ENCODE measurements at places on chromosomes 6 and 20. TPM values are rescaled to one million over a fixed set of nuclear protein-coding genes. Genes with fewer than 3 reads are reported as not detected.

DNA sequence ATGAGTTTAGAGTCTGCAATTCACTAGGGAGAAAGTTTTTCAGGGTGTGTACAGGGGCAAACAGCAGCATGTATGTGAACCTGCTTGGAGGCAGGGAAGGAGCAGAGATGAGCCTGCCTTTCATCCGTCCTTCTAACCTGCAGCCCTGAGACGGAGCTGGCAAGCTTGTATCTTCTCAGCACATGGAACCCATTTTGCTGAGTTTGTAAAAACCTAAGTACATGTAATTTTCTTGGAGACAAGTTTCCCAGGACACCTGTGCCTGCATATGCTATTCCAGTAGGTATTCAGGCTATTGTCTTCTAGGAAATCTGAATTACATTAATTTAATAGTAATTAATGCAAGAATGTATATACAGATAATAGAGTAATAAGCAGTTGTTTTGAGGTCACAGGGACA is 28.8 kb upstream of the MOXD1 start:
- no peak overlapping the region for H3K4me3 ChIP-seq
- no peaks in the 10 kb centered on the region for H3K27me3 ChIP-seq
- no peak for DNase-seq

GRCh38 chr6:46961232-46961631 is 39.5 kb upstream of the ADGRF5 start:
- peaks cover 12% of the 10 kb centered on the region for H3K27me3 ChIP-seq
- H3K27ac ChIP-seq: no peak overlapping the region
- no peak for DNase-seq
- no peaks in the 10 kb centered on the region for H3K36me3 ChIP-seq
- H3K4me1 ChIP-seq: no peaks in the 10 kb centered on the region

DNA sequence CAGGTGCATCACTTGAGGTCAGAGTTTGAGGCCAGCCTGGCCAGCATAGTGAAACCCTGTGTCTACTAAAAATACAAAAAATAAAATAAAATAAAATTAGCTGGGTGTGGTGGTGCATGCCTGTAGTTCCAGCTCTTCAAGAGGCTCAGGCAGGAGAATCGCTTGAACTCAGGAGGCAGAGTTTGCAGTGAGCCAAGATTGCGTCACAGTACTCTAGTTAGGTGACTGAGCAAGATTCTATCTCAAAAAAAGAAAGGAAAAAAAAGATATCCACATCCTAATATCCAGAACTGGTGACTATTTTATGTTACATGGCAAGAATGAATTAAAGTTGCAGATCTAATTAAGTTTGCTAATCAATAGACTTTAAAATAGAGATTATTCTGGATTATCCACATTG is 32.5 kb downstream of the SCGN start:
- no peaks in the 10 kb centered on the region for H3K27me3 ChIP-seq
- peaks cover 13% of the 10 kb centered on the region for H3K36me3 ChIP-seq
- H3K27ac ChIP-seq: no peak overlapping the region
- DNase-seq: no peak
- peaks cover 3% of the 10 kb centered on the region for H3K4me1 ChIP-seq

DNA sequence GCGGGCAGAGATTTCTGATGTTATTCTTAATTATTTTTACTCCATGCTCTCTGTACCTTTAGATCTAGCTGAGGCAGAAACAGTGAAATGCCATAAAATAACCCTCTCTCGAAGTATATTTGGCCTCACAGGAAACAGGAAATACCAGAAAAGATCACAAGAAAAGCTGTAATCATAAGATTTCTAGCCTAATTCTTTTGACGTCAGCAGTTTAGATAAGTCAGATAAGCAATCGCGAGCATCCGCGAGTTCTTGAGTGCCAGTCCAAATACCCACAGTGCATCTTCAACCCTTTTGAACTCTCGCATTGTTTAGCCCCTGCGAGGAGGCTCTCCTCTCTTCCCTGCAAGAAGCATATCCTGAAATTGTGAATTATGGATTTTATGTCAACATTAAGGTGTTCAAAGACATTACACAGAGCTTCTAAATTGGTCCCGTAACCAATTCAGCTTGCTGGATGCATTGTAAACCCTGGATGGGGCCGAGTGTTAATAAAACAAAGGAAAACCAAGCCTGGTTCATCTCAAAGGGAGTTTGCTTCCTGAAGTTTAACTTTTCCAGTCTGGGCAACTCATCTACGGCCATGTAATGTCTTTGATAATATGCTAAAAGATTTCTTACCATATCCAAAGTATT is 198.9 kb downstream of the MTFR2 start:
- H3K27ac ChIP-seq: no peak overlapping the region
- peaks cover 4% of the 10 kb centered on the region for H3K4me1 ChIP-seq

- H3K27ac ChIP-seq: no peak overlapping the region
- H3K4me1 ChIP-seq: no peaks in the 10 kb centered on the region
- no peak for DNase-seq
Observed at GRCh38 chr6:154613137-154613676, 102.7 kb upstream of the CNKSR3 start.

DNA sequence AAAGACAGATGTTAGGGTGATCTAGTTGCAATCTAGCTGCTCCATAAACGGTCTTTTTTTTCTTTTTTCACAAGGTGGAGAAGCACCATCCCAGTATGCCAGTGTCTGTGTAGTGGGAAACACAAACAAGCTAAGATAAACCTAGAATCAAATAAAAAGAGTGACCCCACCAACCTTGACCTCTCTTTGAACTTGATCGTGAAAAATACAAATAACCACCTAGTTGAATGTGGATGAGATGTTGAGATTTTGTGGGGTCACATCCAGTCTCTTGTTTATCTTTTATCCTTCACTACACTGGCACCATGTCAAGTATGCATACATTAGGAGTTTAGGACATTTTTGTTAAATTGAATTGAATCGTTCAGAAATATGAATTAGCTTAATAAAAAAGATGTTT is 194.6 kb upstream of the EYA4 start:
- DNase-seq: no peak
- H3K4me1 ChIP-seq: peaks cover 2% of the 10 kb centered on the region
- no peaks in the 10 kb centered on the region for H3K36me3 ChIP-seq
- no peak overlapping the region for H3K4me3 ChIP-seq
- no peaks in the 10 kb centered on the region for H3K27me3 ChIP-seq

DNA sequence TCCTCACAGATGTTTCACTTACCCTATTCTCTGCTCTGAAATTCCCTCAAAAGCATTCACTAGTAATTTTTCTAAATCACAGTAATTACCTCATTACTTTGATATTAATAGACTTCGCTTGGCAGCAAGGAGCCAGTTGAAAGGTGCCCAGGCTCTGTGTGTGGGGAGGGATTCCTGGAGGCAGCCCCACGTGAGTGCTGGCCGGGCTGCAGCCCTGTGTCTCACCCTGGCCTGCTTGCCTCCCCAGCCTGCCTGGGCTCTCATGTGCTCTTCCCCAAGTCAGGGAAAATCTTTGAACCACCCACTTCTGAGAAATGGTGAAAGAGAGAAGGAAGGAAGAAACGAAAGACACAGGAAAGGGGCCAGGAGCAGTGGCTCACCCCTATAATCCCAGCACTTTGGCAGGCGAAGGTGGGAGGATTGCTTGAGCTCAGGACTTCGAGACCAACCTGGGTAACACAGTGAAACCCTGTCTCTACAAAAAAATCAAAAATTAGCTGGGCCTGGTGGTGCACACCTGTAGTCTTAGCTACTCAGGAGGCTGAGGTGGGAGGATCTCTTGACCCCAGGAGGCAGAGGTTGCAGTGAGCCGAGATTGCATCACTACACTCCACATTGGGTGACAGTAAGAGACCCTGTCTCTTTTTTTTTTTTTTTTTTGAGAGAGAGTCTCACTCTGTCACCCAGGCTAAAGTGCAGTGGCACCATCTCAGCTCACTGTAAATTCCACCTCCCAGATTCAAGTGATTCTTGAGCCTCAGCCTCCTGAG is 20.0 kb upstream of the SNTA1 start:
- H3K27ac ChIP-seq: no peak overlapping the region
- no peak for DNase-seq
- no peak overlapping the region for H3K4me3 ChIP-seq
- no peaks in the 10 kb centered on the region for H3K36me3 ChIP-seq
- peaks cover 9% of the 10 kb centered on the region for H3K4me1 ChIP-seq

DNA sequence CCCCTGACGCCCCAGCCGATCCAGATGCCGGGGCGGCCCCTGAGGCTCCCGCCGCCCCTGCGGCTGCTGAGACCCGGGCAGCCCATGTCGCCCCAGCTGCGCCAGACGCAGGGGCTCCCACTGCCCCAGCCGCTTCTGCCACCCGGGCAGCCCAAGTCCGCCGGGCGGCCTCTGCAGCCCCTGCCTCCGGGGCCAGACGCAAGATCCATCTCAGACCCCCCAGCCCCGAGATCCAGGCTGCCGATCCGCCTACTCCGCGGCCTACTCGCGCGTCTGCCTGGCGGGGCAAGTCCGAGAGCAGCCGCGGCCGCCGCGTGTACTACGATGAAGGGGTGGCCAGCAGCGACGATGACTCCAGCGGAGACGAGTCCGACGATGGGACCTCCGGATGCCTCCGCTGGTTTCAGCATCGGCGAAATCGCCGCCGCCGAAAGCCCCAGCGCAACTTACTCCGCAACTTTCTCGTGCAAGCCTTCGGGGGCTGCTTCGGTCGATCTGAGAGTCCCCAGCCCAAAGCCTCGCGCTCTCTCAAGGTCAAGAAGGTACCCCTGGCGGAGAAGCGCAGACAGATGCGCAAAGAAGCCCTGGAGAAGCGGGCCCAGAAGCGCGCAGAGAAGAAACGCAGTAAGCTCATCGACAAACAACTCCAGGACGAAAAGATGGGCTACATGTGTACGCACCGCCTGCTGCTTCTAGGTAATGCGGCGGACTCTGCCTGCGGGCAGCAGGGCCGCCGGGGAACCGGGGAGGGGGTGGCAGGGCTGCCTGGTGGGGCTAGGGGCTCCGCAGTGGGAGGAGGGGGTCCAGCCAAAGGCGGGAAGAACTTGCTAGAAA is 2.3 kb downstream of the GNAS start:
- no peak for DNase-seq
- H3K4me3 ChIP-seq: peak overlapping the region; percentile 49
- H3K27ac ChIP-seq: no peak overlapping the region
- H3K36me3 ChIP-seq: peaks cover 1% of the 10 kb centered on the region
- H3K27me3 ChIP-seq: peaks cover 69% of the 10 kb centered on the region

GRCh38 chr6:94501516-94501915 is 1075.8 kb upstream of the MANEA start:
- H3K36me3 ChIP-seq: no peaks in the 10 kb centered on the region

Gene ATG5
- 39.6 TPM for total RNA-seq

Gene FAXC
- 23.9 TPM for total RNA-seq

Gene SMIM8
- total RNA-seq: 16.1 TPM

Gene SLC17A3
- 0.58 TPM for total RNA-seq
